ENCODE measurements at places on chromosomes 5 and 9.

DNA sequence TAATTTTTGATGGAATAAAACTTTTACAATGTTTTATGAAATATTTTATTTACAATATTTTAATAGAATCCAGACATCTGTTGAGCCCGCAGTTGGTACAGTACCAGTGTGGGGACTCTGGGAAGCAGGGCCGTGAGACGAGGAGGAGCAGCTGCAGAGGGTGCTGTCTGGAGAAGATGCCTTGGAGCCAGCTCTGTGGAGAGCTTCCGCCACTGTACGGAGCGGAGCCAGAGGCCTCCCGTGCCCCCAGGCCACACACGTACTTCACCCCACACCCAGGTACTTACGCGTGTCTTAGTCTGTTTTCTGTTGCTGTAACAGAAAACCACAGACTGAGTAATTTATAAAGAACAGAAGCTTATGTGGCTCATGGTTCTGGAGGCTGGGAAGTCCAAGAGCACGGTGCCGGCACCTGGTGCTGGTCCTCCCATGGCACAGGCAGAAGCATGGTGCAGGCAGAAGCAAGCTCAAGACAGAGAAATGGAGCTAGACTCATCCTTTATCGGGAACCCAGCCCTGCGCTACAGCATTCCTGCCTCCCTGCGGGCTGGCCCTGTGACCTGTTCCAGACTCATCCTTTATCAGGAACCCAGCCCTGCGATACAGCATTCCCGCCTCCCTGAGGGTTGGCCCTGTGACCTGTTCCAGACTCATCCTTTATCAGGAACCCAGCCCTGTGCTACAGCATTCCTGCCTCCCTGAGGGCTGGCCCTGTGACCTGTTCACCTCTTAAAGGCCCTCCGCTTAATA lies 23.3 kb downstream of the CEP72 start:
- DNase-seq = no peak

GRCh38 chr9:133460405-133461175 lies 812 bp downstream of the CACFD1 start:
- DNase-seq = no peak

DNA sequence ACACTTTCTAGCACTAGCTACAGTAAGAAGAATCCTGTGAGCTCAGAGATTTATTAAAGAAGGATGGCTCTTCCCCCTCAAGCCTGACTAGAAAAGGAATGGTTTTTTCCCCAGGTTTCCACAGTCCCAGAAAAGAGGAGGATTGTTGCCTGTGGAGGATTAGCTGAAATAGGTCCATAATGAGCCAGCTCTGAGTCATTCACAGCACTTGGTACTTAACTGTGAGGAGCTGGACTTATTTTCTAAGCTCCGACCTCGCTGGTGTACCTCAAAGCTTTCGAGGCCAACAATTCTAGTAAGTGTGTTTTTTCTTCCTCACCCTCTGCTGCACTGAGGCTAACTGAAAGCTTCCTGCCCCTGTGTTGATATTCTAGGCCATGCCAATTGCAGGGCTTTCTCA lies 222.5 kb upstream of the IL12B start:
- DNase-seq = no peak

GRCh38 chr5:181283347-181283746 lies 22.4 kb upstream of the TRIM52 start:
- DNase-seq = no peak

- DNase-seq = no peak
Observed at GRCh38 chr5:63572740-63573139, 389.5 kb downstream of the HTR1A start.

All from activated naive CD4-positive, alpha-beta T cell treated with anti-CD3 and anti-CD28 coated beads, Interleukin-2, amount 50 U/mL, for 72 hours (primary cell).